ENCODE measurements at places on chromosomes 3 and 15. TPM values are rescaled to one million over a fixed set of nuclear protein-coding genes. Genes with fewer than 3 reads are reported as not detected.

GRCh38 chr3:81095956-81096355 is 665.5 kb downstream of the GBE1 start:
- no peak for DNase-seq

CEMIP gene
- 4.7 TPM for total RNA-seq

FRG2C gene
- total RNA-seq = not detected

DNA sequence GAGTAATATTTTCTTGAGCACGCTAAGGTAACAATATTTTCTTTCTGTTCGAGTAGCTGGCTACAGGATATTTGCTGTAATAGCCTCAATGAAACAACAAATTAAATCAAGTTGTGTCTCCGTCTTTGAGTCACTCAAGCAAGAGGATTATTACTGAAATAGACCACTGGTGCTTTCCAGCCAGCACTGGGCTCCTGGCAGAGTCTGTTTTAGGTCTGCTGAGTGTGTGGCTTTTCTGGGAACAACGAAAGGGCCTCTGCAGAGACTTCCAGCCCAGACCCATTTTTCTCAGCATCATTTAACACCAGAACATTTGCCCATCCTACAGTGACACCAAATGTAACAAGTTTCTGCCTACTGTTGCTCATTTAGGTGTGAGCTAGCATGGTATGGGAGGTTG is 652.9 kb downstream of the MAGI1 start:
- DNase-seq = no peak

SNX1 gene
- total RNA-seq = 51.3 TPM

GRCh38 chr3:171977860-171978259 is 61.5 kb upstream of the FNDC3B start:
- DNase-seq = no peak

DNA sequence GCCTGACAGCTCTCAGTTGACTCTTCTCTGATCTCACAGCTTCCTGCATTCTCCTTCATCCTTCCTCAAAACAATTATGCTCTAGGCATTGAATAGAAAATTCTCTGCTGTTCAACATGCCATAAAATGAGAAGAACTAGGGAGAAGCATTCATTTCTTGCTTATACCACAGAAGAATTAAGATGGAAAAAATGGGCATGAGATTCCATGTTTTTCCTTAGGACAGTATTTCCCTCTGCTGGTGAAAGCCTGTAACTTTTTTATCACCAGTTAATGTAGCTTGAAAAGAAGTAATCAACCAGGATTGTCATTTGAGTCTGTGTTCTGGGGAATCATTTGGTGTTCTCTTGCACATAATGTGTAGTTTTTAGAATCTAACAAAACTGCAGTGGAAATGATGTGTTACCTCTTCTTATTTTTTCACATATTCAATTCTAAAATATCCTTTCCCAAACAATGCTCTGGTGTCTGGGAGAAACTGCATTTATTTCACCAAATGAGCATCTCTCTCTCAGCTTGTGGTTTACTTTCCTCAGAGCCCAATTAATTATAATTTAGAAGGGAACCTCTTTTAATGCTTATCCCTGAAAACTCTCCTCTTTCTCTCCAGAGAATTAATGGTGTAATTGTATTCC is 92.8 kb upstream of the DCBLD2 start:
- DNase-seq = no peak

DNA sequence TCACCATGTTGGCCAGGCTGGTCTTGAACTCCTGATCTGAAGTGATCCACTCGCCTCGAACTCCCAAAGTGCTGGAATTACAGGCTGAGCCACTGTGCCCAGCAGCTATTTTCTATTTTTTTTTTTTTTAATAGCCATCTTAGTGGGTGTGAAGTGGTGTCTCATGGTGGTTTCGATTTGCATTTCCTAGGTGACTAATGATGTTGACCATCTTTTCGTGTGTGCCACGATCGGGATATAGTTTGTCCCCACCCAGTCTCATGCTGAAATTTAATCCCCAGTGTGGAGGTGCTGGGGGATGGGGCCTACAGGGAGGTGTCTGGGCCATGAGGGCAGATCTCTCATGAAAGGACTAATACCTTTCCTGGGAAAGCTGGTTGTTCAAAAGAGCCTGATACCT is 41.8 kb upstream of the MUC13 start:
- no peak for DNase-seq

CD276 gene
- total RNA-seq = 46.0 TPM

GRCh38 chr3:71930056-71930991 is 145.4 kb upstream of the PROK2 start:
- no peak for DNase-seq

GRCh38 chr3:51361746-51362145 is 23.3 kb upstream of the MANF start:
- no peak for DNase-seq

- no peak for DNase-seq
Observed at GRCh38 chr15:52014616-52015015, 4.4 kb upstream of the MAPK6 start.

DNA sequence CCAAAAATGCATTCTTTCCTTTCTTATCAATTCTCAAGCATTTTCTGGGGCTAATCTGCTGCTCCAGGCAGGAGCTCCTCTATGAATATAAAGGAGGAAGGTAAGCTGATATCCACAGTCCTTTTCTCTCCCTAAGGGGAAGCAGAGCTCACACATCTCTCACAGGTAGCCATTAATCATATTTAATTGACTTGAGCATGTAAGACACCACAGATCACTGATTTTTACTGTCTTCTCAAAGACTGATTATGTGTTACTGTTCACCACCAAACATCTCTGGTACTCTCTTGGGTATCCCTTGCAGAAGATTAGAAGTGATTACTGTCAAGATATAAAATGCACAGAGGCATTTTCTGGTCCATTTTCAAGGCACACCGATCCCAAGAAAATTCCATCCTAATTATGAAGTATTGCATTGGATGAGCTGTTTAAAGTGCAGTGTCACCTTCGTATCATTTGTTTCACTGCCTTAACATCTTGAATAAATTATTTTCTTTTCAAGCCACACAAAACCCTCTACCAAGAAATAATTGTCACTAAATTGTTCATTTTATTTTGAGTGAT is 100.7 kb downstream of the ARPP21 start:
- no peak for DNase-seq

GRCh38 chr15:93283854-93284253 is 194.8 kb upstream of the RGMA start:
- no peak for DNase-seq

DNA sequence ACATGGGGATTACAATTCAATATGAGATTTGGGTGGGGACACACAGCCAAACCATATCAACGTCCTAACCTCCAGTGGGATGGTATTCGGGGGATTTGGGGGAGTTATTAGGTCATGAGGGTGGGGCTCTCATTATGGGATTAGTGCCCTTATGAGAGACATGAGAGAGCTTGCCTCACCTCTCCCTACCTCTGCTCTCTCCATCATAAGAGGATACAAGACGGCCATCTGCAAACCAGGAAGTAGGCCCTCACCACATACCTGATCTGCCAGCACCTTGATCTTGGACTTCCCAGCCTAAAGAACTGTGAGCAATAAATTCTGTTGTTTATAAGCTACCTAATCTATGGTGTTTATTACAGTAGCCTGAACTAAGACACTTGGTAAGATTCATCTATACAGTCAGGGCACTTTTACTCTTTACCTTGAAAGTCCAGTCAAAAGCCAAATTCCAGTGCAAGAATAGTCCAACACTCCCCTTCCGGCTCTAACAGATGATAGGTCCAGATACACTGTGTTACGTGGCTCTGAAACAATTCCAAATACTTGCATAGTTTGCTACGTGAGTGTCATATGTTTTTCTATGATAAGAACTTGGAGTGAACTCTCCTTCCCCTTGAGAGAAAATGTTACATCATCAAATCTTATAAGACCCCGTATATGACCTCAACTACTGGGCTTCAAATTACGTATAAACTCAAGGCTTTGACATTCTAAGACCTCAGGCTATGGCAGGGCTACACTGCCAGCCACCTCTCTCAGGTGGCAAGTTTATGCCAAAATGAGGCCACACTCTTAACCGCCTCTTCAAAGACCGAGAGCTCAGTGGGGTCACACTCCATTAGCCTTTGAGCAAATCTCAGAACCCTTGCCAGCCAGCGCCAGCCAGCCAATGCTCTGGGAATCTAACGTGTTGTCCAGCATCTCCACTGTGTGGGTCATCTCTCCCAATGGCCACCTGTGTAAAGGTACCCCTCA is 129.9 kb downstream of the XXYLT1 start:
- DNase-seq = no peak

DNA sequence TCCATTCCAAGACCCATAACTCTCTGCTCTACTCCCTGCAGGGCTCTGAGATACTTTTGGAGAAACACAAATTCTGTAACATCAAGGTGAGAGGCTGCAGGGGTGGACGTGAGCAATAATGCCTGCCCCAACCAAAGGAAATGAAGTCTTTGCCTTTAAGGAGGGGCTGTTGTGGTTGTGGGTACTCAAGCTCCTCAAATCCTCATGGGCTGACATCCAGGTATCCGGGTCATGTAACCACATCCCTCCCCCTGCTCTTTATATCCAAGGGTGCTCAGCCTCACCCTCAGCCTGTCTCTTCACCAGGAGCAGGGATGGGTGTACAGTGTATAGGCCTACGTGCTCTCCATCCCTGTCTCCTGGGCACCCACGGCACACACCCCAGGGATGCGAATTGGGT is 32.3 kb downstream of the NOX5 start:
- DNase-seq = peak; percentile 64

CASR gene
- total RNA-seq = not detected

- no peak for DNase-seq
Observed at GRCh38 chr15:90420451-90420850, 32.4 kb downstream of the IQGAP1 start.

SETD2 gene
- 43.8 TPM for total RNA-seq

B3GALNT1 gene
- 11.8 TPM for total RNA-seq

DNA sequence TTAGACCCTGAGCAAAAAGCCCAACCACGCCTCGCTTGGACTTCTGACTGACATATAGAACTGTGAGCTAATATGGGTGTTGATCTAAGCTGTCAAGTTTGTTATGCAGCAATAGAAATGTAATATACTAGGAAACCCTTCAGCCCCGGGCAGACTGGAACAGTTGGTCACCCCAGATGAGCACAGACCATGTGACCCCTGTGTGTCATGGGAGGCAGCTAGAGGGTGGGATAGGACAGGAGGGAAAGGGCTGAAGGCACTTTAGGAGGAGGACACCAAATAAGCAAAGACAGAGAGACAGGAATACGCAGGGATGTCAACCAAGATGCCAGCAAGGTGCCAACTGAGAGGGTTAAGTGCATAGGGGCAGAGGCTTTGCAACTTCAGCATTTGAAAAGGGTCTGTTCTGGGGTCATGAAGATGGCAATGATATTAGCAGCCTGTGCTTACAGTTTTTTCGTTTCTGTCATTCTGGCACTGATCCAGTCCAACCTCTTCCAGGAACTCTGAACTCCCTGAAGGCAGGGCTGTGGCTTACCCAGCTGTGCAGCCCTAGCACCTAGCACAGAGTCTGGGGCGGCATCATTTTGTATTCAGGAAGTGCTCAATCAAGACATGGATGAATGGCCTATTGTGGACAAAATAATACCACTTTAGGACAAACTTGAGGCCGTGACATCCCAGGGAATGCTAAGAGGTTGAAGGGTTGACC is 51.4 kb downstream of the HES1 start:
- DNase-seq = no peak

PPIP5K1 gene
- 15.8 TPM for total RNA-seq

DNA sequence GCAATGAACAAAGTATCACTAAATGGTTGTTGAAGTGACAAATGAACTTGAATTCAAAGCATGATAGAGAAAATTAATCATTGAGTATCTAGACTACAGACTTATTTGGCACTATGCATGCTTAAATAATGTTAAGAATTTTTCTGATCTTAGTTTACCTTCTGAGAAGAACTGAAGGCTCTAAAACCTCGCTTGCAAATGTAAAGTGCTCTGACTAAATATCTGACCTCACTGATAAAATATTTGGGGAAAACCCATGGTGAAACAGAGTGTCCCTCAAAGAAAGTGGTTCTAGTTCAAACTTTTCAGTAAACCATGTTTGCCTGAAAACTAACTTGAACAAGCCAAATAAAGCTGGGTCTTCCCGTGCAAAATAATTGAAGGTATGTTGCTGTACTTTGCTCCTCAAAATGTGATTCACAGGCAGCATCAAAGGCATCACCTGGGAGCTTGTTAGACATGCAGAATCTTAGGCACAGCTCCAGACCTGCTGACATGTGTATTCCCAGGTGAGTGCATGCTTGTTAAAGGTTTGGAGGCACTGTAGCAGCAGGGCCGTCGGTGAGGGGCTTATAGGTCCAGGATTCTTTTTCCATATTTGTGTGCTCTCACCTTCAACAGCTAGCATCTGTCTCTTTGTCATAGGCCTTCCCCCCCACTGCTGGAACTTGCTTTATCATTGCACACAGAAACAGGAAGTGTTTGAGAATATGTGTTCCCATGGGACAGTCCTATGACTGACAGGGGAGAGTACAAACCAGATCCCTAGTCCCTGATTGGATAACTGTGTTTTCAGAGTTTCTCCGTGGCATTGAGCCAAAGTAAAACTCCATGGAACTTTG is 524.2 kb upstream of the LMCD1 start:
- DNase-seq = no peak

- DNase-seq = no peak
Observed at GRCh38 chr3:82044930-82045705, 283.7 kb upstream of the GBE1 start.

- DNase-seq = no peak
Observed at GRCh38 chr15:72599855-72600464, 54.5 kb upstream of the GOLGA6B start.

COPG1 gene
- 90.0 TPM for total RNA-seq

GRCh38 chr15:99618941-99619411 is 53.2 kb downstream of the MEF2A start:
- no peak for DNase-seq

DNA sequence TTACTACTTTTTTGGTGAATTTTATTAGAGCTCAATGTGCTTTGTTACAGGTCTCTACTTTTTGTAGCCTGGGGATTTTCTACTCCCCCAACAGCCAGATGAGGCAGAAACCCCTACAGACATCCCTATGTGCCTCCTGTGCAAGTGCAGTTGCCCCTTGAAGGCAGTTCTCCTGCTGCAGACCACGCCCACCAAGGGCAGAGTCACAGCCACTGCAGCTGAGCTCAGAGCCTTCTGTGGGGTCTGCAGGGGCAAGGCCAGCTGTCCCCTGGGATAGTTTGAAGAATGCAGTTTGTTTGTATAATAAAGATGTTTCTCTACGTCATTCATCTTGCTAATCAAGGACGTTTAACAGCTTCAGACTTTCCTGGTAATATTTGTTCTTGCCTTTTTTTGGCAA is 76.8 kb downstream of the NPAP1 start:
- DNase-seq = no peak

DNA sequence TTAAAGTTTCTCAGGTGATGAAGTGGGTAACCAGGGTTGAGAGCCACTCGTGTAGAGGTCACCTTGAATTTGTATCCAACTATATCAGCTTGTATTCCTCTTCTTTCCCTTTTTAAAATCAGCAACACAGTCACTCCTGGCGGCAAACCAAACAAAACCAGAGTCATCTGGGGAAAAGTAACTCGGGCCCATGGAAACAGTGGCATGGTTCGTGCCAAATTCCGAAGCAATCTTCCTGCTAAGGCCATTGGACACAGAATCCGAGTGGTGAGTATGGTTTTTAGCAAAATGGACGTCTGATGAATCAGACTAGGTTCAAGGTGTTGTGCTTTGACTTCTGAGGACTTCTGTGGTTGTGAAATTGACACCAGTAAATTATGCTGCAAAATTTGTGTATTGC is 3.9 kb downstream of the RPL35A start:
- DNase-seq = no peak

- no peak for DNase-seq
Observed at GRCh38 chr3:49554633-49555265, 472 bp downstream of the BSN start.
